Endothelial cell (in vitro differentiated cells): ENCODE measurements at places on chromosomes 11 and 22.

GRCh38 chr11:65325435-65325834, 8.2 kb upstream of the DPF2 start:
- H3K27me3 ChIP-seq: peaks cover 7% of the 10 kb centered on the region
- peaks cover 12% of the 10 kb centered on the region for H3K36me3 ChIP-seq
- H3K27ac ChIP-seq: no peak overlapping the region

- DNase-seq: no peak
- no peaks in the 10 kb centered on the region for H3K27me3 ChIP-seq
- H3K4me3 ChIP-seq: no peak overlapping the region
- H3K27ac ChIP-seq: peak overlapping the region; percentile 76
- H3K36me3 ChIP-seq: no peaks in the 10 kb centered on the region
Observed at GRCh38 chr11:104136861-104137260, 27.1 kb downstream of the PDGFD start.

DNA sequence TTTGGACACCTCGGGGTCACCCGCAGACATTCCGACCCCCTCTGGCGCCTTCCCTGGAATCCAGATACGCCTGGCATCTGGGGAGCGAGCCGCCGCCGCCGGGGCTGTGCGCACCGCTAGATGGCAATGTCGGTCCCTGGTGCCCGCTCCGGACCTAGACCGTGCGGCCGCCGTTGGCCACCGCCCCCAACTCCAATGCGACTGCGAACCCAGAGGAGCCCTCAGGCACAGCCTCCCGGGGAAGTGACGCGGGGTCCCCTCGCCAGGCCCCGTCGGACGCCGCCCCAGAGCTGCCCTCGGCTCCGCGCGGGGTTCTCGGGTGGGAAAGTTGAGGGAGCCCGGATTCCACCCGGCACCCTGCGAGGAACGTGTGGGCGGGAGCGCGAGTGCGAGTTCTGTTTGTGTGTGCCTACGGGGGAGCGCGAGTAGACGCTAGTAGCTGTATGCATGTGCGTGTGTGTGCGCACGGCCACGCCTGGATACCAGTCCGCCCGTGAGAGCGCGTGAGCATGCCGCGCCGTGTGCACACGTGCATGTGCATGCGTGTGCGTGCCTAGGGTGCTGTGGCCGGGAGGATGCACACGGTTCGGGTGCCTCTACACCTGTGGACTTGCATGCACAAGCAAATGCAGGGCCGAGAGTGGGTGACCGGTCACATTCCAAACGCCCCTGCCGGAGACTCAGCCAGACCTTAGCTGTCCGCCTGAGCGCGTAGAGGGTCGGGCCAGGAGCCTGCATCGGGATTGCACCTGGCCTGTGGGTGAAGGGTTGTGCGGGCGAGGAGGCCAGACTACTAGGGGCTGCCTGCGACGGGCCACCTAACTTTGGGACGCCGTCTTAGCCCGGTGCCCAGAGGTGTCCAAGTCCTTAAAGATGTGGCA, 1.9 kb downstream of the CHRM4 start:
- H3K27ac ChIP-seq: no peak overlapping the region
- DNase-seq: peak; percentile 89
- H3K27me3 ChIP-seq: peaks cover 38% of the 10 kb centered on the region
- H3K4me3 ChIP-seq: no peak overlapping the region
- H3K36me3 ChIP-seq: peaks cover 20% of the 10 kb centered on the region

GRCh38 chr22:24868979-24869378, 63.0 kb downstream of the SGSM1 start:
- no peak for DNase-seq
- no peak overlapping the region for H3K4me3 ChIP-seq
- H3K4me1 ChIP-seq: no peaks in the 10 kb centered on the region
- no peak overlapping the region for H3K27ac ChIP-seq
- peaks cover 4% of the 10 kb centered on the region for H3K27me3 ChIP-seq

DNA sequence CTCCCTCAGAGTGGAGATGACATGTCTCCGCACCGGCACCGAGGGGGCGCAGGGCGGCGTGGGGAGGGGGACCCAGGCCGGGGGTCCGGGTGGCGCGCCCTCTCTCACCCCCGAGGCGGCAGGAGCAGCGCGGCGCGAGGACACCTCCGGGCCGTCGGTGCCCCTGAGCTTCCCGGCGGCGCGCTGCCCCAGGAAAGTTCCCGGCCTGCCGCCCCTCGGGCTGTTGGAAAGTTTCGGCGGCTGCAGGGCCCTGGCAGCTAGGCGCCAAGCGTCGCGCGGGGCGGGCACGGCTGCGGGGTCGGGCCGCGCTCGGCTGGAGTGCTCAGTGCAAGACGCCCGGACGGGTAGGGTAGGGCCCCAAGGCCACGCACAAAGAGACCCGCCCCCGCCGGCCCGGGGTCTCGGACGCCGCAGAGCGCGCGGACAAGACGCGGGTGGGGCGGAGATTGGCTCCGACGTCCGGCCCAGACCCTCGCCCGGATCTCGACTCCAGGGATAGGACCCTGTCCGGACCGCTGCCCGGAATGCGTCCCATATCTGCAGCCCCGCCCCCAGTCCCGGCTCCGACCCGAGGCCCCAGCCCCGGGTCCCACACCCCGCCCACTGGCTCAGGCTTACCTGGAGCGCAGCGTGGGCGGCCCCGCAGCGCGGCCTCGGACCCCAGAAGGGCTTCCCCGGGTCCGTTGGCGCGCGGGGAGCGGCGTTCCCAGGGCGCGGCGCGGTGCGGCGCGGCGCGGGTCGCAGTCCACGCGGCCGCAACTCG, 471 bp downstream of the ARVCF start:
- peaks cover 5% of the 10 kb centered on the region for H3K4me1 ChIP-seq
- H3K27ac ChIP-seq: no peak overlapping the region
- H3K27me3 ChIP-seq: peaks cover 12% of the 10 kb centered on the region
- H3K36me3 ChIP-seq: no peaks in the 10 kb centered on the region
- no peak overlapping the region for H3K4me3 ChIP-seq
- peak; percentile 33 for DNase-seq

DNA sequence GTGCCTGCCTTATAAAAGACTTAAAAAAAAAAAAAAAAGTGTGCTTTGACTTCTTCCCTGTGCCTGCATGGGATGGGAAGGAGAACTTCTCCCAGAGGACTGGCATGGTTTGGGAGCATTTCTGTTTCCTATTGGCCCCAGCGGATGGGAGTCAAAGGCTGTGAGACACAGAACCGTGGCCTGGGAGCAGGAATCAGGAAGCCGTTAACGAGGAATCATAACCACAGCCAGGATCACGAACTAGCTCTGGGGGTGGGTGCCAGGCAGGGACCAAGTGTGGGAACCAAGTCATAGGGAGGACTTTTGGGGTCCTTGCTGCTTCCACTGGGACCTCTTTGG, 526 bp downstream of the C1QTNF6 start:
- H3K27me3 ChIP-seq: peaks cover 2% of the 10 kb centered on the region
- peaks cover 39% of the 10 kb centered on the region for H3K4me1 ChIP-seq
- peak overlapping the region; percentile 89 for H3K4me3 ChIP-seq
- peak overlapping the region; percentile 94 for H3K27ac ChIP-seq
- no peak for DNase-seq

DNA sequence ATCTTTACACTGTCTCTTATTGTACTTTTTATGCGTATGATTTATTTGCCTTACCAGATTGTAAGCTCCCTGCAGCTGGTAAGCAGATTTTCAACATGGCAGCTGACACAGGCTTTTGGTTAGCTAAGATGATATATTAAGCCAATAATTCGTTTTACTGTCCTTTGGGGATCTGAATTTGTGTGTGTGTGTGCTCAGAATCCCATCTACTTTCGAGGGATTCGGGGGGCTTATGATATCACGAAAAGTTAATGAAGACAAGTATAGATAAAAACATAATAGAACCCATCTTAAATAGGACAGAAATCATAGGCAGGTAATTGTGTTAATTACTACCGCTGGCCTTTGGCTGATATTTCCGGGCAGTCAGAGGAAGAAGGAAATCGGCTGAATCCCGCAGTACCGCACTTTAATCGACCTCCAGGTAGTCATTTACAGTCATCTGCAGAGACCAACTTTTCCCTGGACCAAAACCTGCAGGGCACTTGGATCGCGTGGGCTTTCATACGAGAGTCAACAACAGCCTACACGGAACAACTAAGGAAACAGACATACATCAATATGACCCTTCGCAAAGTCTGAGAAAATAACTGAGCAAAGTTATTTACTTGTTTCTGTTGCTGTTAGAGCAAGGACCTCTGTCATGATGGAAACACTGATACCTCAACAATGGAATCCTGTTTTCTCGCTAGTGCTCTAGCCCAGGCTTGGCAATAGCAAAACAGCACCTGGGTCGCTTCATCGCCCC, 802 bp downstream of the KBTBD3 start:
- H3K27me3 ChIP-seq: peaks cover 3% of the 10 kb centered on the region
- H3K4me3 ChIP-seq: peak overlapping the region; percentile 97
- H3K27ac ChIP-seq: peak overlapping the region; percentile 72
- peaks cover 11% of the 10 kb centered on the region for H3K4me1 ChIP-seq
- H3K36me3 ChIP-seq: peaks cover 8% of the 10 kb centered on the region

GRCh38 chr11:18172666-18173065, at the start of gene MRGPRX4:
Gene MRGPRX4, plus strand, starts transcription at chr11:18172837. Its CDS starts 420 bp downstream, at chr11:18173257.
- H3K27me3 ChIP-seq: peaks cover 1% of the 10 kb centered on the region
- DNase-seq: no peak
- no peak within 1 kb of the TSS for H3K4me3 ChIP-seq
- H3K4me1 ChIP-seq: peaks cover 3% of the 10 kb centered on the region
- no peak within 1 kb of the TSS for H3K27ac ChIP-seq

- H3K4me3 ChIP-seq: no peak overlapping the region
- H3K4me1 ChIP-seq: no peaks in the 10 kb centered on the region
Observed at GRCh38 chr22:23984430-23984829, 4.5 kb downstream of the GSTT2 start.

- no peak within 1 kb of the TSS for H3K4me3 ChIP-seq
- no peaks in the 10 kb centered on the region for H3K36me3 ChIP-seq
- no peaks in the 10 kb centered on the region for H3K4me1 ChIP-seq
- no peak for DNase-seq
Observed at GRCh38 chr11:62242021-62242420, at the start of gene SCGB1D2. Gene SCGB1D2, plus strand, starts transcription at chr11:62242239. Its CDS starts 69 bp downstream, at chr11:62242308.

DNA sequence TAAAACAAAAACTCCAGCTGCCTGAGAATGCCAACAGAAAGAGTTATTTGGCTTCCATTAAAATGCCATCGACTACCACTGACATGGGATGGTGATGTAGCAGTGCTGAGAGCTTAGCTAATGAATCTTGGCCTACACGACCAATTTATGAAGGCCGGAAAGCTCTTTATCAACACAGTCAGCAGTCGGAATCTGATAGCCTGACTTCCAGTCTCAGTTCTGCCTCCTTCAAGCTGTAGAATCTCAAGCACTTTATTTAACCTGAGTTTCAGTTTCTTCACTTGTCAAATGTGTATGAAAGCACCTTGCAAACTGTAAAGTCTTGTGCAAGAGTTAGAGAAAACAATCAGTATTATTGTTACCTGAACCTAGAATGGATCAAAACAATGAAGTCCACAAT, 335.7 kb upstream of the NARS2 start:
- H3K4me1 ChIP-seq: peaks cover 37% of the 10 kb centered on the region
- no peak overlapping the region for H3K27ac ChIP-seq
- H3K36me3 ChIP-seq: peaks cover 4% of the 10 kb centered on the region
- H3K4me3 ChIP-seq: no peak overlapping the region
- no peak for DNase-seq

GRCh38 chr11:118842369-118842768, 41.3 kb upstream of the CXCR5 start:
- no peak overlapping the region for H3K27ac ChIP-seq
- no peak for DNase-seq
- H3K27me3 ChIP-seq: peaks cover 1% of the 10 kb centered on the region
- peaks cover 3% of the 10 kb centered on the region for H3K4me1 ChIP-seq
- no peak overlapping the region for H3K4me3 ChIP-seq

DNA sequence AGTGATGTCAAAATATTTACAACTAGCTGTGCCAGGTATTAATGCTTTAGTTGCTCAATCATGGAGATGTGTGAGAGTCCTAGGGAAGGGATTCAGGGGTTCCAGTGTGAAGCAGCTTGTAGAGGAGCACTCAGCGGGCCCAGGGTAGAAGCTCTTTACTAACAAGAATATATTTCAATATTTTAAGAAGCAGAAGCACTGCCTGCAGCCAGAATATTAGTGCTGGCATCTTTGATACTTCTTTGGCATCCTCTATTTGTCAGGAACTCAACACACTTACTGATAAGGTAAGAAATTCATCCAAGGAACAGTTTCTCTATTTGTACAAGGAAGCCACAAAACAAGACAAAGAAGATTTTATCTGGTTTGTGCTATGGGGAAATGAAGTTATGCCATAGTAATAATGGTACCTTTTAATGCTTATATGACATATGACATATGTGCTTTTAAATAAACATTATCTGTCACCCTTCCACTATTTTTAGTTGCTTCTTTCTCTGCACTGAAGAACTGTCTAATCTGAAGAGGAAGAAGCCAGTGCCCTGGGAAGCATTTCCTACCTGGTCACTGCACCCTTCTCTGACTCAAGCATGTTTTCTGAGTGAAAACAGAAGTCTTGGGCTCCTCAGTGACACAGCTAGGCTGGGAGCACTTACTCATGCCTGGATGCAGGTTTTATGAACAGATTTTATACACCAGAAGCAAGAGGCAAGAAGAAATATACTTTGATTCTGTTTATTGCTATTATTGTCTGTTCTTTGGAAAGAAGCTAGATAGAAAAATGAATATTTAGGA, 388.1 kb upstream of the CCDC90B start:
- no peaks in the 10 kb centered on the region for H3K4me1 ChIP-seq
- no peak overlapping the region for H3K4me3 ChIP-seq
- no peaks in the 10 kb centered on the region for H3K27me3 ChIP-seq
- H3K27ac ChIP-seq: no peak overlapping the region
- DNase-seq: no peak

GRCh38 chr11:35043936-35044335, 95.0 kb upstream of the CD44 start:
- H3K27me3 ChIP-seq: peaks cover 5% of the 10 kb centered on the region
- no peak overlapping the region for H3K27ac ChIP-seq
- no peak overlapping the region for H3K4me3 ChIP-seq
- peaks cover 8% of the 10 kb centered on the region for H3K4me1 ChIP-seq
- no peak for DNase-seq
- no peaks in the 10 kb centered on the region for H3K36me3 ChIP-seq

DNA sequence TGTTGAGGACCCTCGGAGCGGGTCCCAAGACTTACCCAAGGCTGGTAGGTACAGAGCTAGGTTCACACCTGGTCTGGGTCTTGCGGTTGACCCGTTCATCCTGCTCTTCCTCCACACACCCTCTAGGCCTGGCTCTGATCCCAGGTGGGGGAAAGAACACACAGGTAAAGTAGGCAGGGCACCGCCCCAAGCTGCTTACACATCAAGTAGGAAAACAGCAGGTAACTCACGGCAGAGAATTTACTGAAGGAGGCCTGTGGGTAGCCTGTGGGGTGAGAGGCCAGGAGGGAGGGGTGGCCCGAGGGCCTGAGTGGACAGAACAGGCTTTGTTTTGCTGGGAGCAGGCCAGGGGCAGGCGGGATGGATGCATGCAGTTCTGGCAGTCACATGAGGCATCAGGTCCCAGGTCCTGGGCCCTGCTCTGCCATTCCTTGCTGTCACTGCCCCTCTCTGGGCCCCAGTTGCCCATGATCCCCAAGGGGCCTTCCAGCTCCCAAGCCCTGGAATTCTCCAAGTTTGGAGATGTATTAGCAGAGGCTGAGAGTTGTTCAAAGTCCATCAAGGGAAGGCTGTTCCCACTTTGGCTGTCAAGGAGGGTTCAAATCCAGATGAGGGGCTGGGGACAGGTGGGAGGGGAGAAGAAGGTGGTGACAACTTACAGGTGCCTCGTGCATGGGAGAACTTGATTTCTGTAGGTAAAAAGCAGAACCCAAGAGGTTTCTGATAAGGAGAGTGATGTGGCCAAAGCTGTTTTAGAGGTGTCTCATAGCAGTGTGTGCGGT, 5.7 kb downstream of the TSKU start:
- H3K4me3 ChIP-seq: no peak overlapping the region
- H3K27me3 ChIP-seq: peaks cover 6% of the 10 kb centered on the region
- peaks cover 36% of the 10 kb centered on the region for H3K36me3 ChIP-seq
- no peak for DNase-seq
- H3K4me1 ChIP-seq: peaks cover 20% of the 10 kb centered on the region
